A549 treated with GW870086 at 1 μM for 4 hours (cell line): ENCODE measurements at places on chromosomes 3 and 15. TPM values are rescaled to one million over a fixed set of nuclear protein-coding genes. Genes with fewer than 3 reads are reported as not detected.

Gene CHDH
- 1.7 to 3.3 TPM (median 2.0 TPM) in 5 replicates for total RNA-seq

Gene EHHADH
- 2.2 to 3.8 TPM (median 3.0 TPM) in 5 replicates for total RNA-seq

Gene RASL12
- 0.08 to 0.13 TPM (median 0.10 TPM) in 5 replicates for total RNA-seq

Gene ACKR2
- 0.08 to 0.10 TPM in 2 of 5 replicates, not detected in the others for total RNA-seq

Gene APOD
- 0.79 to 1.2 TPM (median 0.87 TPM) in 5 replicates for total RNA-seq

Gene WDR82
- 45.9 to 52.6 TPM (median 49.1 TPM) in 5 replicates for total RNA-seq

Gene FANCD2OS
- total RNA-seq = not detected in 5 replicates

Gene MOBP
- total RNA-seq = 0.09 to 0.37 TPM in 2 of 5 replicates, not detected in the others

Gene ARRDC4
- 0.11 to 0.27 TPM (median 0.21 TPM) in 5 replicates for total RNA-seq

Gene GOLGA8N
- total RNA-seq = 1.1 to 1.7 TPM (median 1.4 TPM) in 5 replicates

Gene RASGRF1
- 0.10 to 0.36 TPM (median 0.30 TPM) in 5 replicates for total RNA-seq
